Stimulated activated CD4-positive, alpha-beta T cell treated with anti-CD3 and anti-CD28 coated beads, Interleukin-1b, Interleukin-23, amount 100 ng/mL, for 1 hour (primary cell): ENCODE measurements at places on chromosomes 1 and 21.

GRCh38 chr1:22619798-22620197 lies 16.6 kb upstream of the C1QA start:
- no peak for DNase-seq

DNA sequence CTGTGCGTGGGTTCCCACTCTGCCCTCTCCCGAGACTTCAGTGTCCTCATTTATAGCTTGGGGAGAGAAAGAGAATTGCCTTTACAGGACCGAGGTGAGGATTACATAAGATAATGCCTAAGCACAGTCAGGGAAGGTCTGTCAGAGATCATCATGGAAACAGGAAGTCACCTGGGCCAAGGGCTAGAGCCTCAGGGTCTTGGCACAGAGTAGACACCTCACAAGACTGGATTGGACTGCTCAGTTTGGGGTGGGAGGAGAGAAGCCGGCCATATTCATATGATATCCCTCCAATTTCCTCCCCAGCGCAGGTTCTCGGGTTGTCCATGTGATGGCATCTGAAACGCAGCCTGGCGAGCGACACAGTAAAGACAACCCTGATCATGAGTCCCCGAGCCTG lies 3.8 kb downstream of the CNR2 start:
- no peak for DNase-seq

- no peak for DNase-seq
Observed at GRCh38 chr1:45095450-45095849, 83.4 kb downstream of the UROD start.

DNA sequence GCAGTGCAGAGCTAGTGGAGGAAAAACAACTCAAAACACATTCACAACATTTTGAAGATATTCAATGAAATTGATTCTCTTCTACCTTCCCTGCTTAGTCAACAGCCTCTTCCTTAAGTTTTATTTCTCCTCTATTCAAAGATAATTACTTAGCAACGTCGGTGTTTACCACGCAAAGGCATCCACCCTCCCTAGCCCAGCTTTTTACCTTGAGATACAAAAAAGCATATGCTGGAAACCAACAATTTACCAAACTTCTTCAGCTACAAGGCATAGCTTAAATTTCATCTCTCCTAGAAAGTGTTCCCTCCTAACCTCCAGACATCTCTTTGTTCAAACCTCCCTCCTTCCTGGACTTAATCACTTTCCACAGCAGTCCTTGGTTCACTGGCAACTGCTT lies 102.8 kb upstream of the SOD1 start:
- DNase-seq = no peak

DNA sequence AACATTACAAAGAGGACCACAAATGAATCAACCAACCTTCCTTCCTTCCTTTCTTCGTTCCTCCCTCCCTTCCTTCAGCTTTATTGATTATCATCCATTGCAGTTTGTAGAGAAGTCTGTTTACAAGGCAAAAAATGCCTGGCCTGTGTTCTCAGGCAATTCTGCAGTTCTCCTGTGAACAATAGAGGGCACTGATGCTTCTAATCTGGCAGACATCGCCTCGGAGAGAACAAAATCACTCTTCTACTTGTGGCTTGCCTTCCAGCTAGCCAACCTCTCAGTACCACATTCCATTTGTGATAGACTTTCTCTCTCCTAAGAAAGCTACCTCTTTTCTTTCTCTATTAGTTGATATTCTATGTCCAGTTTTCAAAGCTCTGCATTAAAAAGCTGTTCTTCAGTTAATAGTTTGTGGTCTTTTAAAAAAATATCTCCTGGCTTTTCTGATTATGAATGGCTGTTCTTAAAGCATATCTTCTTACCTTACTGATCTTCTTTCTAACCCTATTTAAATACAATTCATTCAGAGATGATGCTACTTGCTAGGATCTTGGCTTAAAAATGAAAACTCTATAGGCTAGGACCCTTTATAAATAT lies 26.9 kb upstream of the ESRRG start:
- no peak for DNase-seq

DNA sequence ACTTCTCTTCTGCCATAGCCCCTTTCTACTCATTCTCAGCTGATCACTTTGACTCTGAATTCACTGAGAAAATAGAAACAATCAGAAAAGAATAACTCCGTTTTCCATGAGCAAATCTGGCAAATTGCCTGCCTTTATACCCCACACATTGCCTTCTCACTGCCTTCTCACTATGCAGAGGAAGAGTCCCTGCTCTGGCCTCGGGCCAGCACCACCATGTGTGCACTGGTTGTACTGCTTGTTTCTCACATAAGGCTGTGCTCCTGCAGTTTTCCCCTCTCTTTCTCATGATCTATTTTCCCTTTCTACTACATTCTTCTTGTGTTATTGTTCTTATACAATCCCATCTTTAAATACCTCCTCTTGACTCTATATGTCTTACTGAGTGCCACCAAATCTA lies 2.3 kb upstream of the HMGCS2 start:
- DNase-seq = no peak

DNA sequence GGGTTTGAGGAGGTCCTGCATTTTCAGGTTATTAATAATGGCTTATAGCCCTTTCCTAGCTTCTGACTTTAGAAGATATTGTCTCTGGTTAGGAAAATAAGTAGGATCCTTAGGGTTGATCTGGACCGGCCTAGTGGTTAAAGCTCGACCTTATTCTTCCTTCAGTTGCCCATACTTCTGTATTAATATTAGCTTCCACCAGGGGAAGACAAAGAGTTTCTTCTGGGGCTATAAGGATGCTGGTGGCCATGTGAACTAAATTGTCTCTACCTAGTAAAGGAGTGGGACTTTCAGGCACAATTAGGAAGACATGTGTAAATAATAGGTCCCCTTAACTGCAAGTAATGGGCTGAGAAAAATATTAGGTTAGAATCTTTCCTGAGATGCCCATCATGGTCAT lies 20.6 kb upstream of the FCGR2A start:
- DNase-seq = no peak

GRCh38 chr1:54069791-54070170 lies 16.4 kb downstream of the TCEANC2 start:
- no peak for DNase-seq

DNA sequence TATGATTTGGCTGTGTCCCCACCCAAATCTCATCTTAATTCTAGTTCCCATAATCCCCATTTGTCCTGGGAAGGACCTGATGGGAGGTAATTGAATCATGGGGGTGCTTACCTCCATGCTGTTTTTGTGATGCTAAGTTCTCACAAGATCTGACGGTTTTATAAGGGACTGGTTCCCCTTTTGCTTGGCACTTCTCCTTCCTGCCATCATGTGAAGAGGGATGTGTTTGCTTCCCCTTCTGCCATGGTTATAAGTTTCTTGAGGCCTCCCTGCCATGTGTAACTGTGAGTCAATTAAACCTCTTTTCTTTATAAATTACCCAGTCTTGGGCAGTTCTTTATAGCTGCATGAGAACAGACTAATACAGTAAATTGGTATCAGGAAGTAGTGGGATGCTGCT lies 114.1 kb downstream of the ZNF648 start:
- DNase-seq = no peak

- no peak for DNase-seq
Observed at GRCh38 chr21:42216726-42217572, 2.0 kb upstream of the ABCG1 start.

DNA sequence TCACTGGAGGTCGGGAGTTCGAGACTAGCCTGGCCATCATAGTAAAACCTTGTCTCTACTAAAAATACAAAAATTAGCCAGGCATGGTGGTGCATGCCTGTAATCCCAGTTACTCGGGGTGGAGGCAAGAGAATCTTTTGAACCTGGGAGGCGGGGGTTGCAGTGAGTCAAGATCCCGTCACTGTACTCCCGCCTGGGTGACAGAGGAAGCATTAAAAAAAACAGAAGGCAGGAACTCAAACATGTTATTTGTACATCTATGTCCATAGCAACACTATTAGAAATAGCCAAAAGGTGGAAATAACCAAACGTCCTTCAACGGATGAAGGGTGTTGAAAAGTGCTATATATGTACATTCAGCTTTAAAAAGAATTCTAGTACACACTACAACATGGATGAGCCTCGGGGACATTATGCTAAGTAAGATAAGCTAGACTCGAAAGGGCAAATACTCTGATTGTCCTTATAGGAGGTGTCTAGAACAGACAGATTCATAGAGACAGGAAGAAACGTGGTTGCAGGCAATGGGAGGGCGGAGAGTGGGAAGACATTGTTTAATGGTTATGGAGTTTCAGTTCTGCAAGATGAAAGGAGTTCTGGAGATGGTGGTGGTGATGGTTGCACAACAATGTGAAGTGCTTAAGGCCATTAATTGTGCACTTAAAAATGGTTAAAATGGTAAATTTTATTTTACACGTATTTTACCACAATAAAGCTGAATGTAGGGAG lies 19.2 kb downstream of the NLRP3 start:
- no peak for DNase-seq

DNA sequence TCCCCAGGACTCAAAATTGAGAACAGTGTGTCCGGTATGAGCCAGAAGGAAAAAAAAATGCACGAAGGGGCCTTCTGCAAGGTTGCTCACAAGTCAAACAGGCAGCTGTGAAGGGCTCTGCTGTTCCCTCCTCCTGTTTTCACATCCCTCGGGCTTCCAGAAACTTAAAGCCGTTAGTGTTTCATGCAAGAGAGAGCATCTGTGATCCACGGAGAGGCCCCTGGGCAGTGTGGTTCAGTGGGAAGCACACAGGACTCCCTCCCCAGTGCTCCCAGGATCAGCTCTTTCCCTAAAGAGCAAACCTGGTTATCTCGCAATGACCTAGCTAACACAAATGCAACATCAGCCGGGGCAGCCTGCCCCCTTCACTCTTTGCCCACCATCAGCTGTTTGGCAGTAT lies 2.9 kb upstream of the MATN1 start:
- DNase-seq = no peak

GRCh38 chr1:202568410-202568809 lies 141.8 kb downstream of the SYT2 start:
- DNase-seq = no peak

DNA sequence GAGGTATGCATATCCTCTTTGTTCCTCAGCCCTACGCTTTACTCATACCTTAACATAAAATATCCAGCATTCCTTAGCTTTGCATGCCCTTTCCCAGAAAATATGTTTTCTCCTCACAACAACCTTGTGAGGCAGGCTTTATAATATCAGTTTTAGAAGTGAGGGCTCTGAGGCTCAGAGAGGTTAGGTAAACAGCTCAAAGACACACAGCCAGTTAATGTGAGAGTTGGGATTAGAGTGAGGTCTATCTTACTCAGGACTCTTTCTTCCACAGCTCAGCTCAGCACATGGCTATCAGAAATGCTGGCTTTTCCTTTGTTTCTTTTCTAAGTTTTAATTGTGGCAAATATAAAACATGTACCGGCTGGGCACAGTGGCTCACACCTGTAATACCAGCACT lies 27.9 kb downstream of the CSF1 start:
- no peak for DNase-seq

- no peak for DNase-seq
Observed at GRCh38 chr1:224626042-224626441, 9.9 kb downstream of the CNIH3 start.

GRCh38 chr1:77430966-77431690 lies 149.3 kb downstream of the AK5 start:
- no peak for DNase-seq

DNA sequence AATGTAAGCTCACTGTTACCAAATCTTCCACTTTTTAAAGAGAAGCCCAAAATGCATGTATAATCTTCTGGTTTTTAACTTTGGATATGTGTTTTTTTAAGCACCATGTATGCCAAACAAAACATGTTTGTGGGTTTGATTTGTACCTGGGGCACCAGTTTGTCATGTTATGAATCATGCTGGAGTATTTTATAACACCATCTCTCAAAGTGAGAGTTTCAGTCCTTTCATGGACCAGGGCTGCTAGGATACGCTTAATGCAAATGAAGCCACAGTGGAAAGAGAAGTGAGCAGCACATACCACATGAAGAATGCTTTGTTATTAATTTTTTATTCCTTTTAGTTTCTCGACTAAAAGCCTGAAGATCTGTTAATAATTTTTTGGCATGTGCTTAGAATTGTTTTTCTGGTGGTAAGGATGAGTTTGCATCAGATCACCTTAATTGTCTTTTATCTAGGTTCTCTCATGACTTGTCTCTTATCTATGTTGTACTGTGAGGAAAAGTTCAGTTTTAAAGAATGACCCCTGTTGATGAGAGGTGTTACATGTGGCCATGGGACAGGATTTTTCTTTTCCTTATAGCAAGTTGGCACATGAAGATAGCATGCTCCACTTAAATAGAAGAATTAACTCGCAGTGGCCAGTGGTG lies 2.0 kb upstream of the RABGAP1L start:
- DNase-seq = no peak

- no peak for DNase-seq
Observed at GRCh38 chr1:248823517-248824001, 2.2 kb downstream of the SH3BP5L start.

- DNase-seq = no peak
Observed at GRCh38 chr1:93604411-93604810, 77.2 kb downstream of the BCAR3 start.

DNA sequence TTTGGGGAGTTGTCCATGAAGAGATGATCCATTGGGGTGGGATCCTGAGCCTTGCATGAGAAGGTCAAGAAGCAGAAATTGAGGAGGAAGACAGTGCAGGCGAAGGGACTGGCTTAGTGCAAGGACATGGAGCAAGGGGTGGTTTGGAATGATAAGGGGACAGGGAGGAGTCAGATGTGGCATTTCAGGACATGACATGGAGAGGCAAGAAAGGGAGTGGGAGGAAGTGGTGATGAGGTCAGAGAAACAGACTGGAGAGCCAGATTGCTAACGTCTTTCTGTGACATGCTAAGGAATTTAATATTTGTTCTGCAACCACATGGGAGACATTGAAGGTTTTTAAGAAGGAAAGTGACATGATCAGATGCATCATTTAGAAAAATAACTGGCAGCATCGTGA lies 346.8 kb upstream of the FMN2 start:
- no peak for DNase-seq

GRCh38 chr1:84574936-84575335 lies 696 bp upstream of the CTBS start:
- no peak for DNase-seq

DNA sequence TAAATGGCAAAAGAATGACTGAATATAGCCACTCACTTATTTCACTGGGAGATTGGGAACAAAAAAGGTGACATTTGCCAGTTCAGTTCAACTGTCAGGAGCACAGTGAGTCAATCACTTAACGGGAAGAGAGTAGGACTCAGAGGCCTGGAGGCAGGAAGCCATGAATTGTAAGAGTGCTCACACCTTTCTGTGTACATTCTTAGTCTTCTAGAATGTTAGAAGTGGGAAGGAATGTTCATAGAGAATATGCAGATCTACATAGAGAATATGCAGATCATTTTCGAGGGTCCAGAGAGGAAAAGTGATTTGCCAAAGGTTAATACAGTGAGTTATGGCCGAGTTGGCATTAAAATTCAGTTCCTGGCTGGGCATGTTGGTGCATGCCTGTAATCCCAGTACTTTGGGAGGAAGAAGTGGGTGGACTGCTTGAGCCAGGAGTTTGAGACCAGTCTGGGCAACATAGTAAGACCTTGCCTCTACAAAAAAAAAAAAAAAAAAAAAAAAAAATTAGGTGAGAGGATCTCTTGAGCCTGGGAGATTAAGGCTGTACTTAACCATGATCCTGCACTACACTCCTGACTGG lies 8.3 kb downstream of the IL20 start:
- DNase-seq = no peak

- DNase-seq = no peak
Observed at GRCh38 chr1:33713058-33713877, 150.6 kb upstream of the HMGB4 start.
